T-helper 17 cell (primary cell): ENCODE measurements at places on chromosomes 4 and X.

DNA sequence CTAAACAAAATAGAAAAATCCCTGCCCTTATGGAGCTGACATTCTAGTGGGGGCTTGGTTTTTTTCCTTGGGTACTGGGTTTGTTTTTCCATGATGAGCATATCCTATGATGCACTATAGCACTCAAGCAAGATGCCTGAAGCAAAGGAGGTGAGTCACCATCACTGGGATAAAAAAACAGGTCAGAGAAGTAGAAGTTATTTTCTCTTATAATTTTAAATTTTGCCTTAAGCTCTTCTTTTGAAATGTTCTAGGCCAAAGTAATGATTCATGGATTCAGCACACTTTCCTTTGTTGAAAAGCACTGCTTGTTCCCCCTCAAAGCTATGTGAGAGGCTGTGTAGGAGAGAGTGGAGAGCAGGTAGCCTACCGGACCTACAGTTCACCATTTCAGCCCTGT is 15.2 kb upstream of the CXCL2 start:
- DNase-seq = no peak

GRCh38 chr4:7197910-7198309 is 5.6 kb downstream of the SORCS2 start:
- no peak for DNase-seq

DNA sequence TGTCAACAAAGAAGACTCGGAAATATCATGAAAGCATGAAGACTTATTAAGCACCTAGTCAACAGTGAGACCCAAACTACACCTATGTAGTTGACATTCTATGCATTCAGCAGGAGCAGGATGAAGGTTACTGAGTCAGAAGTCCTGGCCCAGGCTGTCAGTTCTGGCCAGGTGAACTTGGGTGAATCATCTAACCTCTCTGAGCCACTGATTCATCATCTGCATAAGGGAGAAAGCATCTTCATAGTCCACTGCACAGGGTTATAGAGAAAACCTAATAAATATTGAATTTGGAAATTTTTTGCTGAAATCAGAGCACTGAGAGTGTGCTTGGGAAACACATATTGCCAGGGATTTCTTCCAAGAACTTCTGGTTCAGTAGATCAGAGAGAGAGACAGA is 296.0 kb upstream of the SFRP2 start:
- no peak for DNase-seq

DNA sequence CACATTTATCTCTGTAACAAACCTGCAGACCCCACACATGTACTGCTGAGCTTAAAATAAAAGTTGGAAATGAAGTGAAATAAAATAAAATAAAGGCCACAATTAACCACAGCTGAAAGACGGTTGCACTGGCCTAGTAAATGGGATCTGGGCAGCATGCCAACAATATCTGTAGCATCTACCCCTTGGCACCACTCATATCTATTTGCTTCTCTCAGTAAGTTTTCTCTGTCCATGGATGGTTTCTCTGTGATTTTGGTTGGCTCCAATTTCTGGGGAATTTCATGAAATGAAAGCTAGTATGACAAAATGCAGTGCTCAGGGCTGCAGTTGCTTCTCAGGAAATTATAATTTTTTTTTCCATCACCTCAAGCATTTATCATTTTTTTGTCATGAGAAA is 172.0 kb upstream of the IL15 start:
- no peak for DNase-seq

DNA sequence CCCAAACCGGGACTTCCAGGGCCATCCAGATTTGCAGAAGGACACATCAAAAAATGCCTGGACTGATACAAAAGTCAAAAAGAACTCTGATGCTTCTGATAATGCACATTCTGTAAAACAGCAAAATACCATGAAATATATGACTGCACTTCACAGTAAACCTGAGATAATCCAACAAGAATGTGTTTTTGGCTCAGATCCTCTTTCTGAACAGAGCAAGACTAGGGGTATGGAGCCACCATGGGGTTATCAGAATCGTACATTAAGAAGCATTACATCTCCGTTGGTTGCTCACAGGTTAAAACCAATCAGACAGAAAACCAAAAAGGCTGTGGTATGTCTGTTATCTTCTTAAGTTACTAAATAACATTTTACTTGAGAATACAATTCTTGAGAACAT is 9.2 kb downstream of the PLK4 start:
- no peak for DNase-seq

DNA sequence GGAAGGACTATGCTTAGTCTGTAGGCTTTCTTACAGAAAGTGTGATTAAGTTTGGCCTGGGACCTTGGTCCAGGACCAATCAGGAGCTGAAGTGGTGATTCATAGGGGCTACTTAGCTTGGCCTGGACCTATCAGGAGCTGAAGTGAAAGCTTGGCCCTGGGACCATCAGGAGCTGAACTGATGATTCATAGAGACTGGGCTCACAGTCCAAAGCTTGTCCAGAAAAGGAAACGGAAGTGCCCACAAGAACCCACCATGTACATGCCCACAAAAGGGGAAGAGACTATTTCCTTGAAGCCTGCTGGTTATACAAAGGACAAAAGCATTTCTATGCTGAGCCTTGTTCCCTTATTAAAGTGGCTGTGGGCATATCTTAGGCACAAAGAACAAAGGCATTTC is 12.6 kb downstream of the TENT5D start:
- no peak for DNase-seq

DNA sequence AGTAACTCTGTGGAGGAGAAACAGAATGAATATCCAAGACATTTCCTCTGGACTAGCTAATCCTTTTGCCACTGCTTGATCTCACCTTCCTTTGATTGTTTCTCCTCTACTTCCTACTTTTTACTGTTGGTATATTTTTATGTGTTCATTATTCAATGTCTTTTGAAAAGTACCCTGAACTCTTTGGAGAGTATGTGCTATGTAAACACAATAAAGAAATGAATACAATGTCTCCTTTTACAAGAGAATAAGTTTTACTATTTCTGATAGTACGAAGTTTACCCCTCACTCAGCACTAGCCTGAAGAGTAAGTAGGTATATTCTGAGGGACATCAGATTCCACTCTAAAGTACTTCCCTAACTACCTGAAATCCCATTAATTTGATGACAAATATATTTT is 19.9 kb downstream of the CLDN2 start:
- no peak for DNase-seq

DNA sequence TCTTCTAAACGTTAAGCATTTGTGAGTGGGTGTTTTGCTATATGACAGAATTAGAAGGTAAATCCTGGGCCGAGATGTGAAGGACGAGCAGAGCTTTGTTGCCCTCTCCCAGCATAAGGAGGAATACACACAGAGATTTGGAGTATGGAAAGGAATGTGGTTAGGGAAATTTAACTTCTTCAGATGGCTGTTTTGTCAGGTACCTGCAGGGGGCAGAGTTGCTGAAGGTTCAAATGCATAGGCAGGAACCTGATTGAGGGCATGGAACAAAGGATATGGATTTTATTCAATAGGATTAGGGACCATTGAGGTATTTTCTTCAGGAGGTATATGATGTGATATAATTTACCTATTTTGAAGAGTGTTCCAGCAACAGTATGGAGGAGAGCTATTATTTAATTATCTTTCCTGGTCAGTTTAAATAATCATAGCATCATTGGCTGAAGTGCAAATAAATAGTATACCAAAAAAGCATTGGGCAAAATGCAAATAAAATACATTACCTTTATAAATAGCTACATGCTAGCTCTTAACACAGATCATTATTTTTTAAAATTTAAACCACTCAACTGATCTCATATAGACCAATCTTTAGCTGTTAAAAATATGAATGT is 143.6 kb downstream of the SLIT2 start:
- DNase-seq = no peak

- DNase-seq = no peak
These were observed 24.4 kb downstream of the ENOX2 start for GRCh38 chrX:130878350-130879341.

GRCh38 chrX:80576806-80577533 is 156.7 kb downstream of the TENT5D start:
- no peak for DNase-seq

DNA sequence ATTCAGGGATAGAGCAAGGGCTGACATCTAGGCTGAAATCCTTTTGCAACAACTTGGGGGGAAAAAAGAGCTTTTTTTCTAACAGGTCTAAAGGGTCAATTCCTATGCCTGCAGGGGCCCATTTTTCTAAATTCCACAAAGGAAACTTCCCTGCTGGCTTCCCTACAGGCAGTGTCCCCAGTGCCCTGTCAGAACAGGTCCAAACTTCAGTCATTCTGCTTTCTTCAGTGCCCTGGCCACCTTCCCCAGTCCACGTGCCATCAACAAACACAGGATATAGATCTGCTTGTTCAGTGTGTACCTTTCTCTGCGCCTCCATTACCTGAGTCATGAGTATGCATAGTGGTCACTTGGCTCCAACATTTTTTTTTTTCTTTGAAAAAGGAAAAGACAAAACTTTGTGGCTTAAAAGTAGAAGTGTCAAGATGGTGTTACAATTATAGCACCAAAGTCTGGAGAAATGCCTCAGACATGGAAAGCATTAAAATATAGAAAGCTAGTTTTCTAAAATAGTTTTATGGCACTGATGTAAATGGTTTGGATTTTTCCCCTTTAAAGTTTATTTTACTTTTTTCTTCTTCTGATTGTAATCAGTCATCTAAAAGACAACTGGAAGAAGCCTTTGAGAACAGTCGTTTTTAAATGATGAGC is 84.0 kb upstream of the JADE1 start:
- DNase-seq = no peak

DNA sequence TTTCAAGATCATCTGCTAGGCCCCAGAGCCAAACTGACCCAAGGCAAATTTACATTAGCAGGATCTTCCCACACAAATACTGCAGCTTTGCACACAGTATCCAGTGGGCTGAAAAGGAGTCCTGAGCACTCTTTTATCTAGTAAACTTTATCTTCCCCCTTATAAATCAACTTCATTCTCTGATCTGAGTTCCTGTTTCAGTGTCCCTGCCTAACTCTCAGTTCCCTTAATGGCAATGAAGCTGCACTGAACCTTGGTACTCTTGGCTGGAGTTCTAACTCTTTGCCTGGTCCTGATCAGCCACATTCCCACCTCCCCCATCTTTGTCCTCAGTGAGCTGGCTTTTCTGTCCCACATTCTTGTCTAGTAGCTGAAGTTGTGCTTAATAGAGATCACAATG is 37.4 kb downstream of the EDA2R start:
- DNase-seq = no peak

DNA sequence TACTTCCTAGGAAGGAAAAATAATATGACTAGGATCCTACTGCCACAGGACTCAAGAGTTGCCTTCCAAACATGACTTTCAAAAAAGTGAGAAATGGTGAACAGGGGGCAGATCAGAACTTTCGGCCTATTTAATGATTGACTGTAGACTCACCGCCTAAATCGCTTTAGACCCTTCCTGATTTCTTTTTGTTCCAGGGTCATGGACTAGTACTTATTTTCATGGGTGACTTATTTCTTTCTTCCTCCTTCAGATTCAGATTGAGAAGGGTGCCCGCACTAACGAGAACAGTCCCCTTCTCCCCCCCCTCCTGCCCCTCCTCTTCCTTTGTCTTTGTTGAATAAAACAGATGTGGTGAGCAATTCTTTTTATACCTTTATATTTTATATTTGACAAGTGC is 48.0 kb upstream of the KLHL8 start:
- no peak for DNase-seq

DNA sequence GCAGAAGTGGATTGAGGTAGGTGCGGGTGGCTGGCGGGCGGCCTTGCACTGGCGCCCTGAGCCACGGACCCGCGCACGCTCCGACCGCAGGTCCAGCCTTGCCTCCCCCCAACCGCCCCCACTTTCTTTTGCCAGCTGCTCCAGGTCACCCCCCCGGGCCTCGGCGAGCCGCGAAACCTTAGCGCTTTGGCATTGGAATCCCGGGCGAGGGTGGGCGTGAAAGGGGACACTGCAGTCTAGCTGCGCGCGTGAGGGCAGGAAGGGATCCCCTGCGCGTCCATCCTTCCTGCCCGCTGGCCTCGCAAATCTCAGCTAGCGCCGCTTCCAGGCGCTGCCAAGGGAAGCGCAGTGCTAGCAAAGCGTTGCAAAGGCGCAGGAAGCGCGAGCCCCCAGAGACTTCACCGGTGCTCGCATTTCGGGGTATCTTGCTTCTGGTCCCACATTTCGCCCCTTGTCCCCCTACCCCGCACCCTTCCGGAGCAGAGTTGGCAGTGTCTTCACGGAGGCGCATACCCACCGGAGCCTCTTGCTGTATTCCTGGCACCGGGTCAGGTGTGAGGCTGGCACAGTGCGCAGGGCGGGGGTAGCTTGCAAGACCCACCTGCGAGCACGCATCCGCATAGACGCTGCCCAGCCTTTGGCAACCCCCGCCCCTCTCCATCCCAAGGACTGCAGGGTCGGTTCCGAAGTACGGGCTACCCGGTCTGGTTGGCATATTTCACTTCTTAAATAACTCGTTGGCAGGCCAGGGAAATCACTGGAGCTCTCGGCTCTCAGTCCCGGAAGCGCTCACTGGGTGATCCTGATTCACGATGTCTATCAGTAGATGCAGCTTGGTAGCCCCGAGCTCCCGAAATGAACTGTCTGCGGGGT is 104.4 kb downstream of the UCHL1 start:
- DNase-seq = no peak

GRCh38 chr4:22921936-22922335 is 229.2 kb downstream of the GBA3 start:
- DNase-seq = no peak
